ENCODE measurements at places on chromosomes 2 and 18.
A peak's percentile ranks its signal among the peaks of the same experiment; 100 is the strongest.

- DNase-seq: peak; percentile 31
These were observed 9.7 kb upstream of the OTOS start for GRCh38 chr2:240149943-240150784.

- DNase-seq: no peak
These were observed 170.6 kb downstream of the FIGN start for GRCh38 chr2:163565192-163565591.

DNA sequence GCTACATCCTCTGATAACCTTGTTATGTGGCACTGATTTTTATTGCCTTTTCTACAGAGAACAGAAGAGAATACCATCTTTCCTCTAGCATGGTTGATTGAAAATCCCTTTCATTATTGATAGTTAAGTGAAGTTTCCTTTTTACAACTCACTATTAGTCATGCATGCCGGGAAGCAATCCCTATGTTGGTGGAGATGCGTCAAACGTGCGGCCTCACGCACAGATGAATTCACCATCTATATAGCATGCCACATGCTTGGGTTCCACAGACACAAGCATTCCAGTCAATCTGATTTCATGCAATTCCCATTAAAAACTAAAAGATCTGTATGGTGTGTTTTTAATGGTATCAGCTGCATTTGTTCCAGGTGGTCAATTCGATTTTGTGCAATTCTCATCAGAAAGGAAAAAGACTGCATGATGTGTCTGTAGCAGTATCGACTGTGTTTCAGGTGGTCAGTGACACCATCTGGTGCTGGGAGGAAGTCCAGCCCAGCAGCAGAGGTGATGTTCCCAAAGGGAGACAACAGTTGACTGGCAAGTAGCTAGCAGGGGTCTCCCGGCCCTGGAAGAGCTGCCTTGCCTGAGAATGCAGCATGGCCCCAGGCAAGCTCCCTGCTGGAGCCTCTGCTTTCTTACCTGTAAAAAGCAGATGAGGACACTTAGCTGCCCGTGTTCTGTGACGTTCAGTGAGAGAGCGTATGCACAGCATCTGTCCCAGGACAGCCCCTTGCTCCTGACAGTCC, 151.3 kb upstream of the NCK2 start:
- DNase-seq: no peak

DNA sequence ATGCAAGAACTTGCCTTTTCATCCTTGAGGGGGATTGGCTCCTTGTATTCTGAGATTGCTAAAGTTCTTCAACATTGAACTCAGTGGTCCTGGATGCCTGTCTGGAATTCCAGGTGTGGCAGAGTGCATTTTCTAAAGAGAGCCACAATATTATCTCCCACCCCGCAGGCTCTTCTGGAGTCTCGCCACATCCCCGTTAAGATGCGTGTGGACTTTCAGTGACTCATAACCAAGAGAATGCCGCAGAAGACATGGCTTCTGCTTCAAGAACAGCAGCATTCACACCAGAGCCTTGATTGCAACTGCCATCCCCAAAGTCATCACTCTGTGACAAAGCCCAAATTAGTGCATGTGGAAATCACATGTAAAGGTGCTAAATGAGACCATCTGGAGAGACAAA, 142.7 kb downstream of the CDH20 start:
- DNase-seq: no peak

- no peak for DNase-seq
These were observed 17.6 kb downstream of the SOWAHC start for GRCh38 chr2:109631741-109632140.

GRCh38 chr2:132915812-132916549, 246.0 kb upstream of the LYPD1 start:
- DNase-seq: no peak

GRCh38 chr18:45666520-45666919, 51.2 kb downstream of the SLC14A2 start:
- DNase-seq: peak; percentile 81

GRCh38 chr18:74390900-74391299, 66.2 kb downstream of the DIPK1C start:
- no peak for DNase-seq

- DNase-seq: no peak
These were observed 428.0 kb downstream of the FBXO15 start for GRCh38 chr18:73719611-73720010.

GRCh38 chr2:85802354-85803103, 48.7 kb downstream of the ATOH8 start:
- no peak for DNase-seq

- no peak for DNase-seq
These were observed 36.0 kb downstream of the MRPL33 start for GRCh38 chr2:27807476-27807875.

- no peak for DNase-seq
These were observed 78.2 kb downstream of the SH3RF3 start for GRCh38 chr2:109207176-109207575.

DNA sequence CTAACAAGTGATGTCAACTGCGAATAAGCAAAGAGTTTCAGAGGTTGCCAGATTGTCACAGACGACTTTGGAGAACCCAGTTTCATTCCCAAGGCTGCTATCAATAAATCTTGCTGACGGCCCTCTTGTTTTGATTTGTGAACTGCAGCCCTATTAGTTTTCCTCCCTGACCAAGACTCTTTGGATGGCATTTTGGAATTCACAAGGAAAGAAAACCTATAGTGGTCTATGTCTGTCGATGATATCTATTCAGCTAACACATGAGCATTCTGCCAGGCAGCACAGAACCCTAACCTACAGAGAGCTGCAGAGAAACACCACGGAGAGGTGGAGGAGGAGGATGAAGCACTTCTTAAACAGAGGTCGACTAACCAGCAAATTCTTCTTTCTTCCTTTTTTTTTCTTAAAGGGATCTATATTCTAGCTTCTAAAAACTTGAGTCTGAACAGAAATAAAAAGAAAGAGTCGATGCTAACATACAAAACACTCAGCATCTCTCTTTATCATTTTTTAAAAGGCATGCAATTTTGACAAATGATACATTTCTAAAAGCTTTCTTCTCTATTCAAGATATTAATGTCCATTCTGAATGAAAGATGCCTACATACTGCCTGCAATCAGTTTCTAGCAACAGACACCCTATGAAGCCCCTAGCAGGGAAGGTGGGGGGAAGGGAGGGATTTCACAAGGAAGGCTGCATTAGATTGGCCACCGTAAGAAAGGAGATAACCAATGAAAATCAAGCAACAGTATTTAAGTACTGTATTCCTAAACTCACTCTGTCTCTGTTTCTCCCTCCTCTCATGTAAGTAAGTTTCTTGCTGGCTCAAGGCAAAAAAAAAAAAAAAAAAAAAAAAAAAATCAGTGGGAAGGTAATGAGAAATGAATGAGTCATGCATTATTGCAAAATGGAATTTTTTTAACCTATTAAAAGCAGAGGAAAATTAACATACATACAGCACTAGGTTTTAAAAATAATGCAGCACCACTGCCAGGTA, 83.0 kb upstream of the CHRNA1 start:
- no peak for DNase-seq

DNA sequence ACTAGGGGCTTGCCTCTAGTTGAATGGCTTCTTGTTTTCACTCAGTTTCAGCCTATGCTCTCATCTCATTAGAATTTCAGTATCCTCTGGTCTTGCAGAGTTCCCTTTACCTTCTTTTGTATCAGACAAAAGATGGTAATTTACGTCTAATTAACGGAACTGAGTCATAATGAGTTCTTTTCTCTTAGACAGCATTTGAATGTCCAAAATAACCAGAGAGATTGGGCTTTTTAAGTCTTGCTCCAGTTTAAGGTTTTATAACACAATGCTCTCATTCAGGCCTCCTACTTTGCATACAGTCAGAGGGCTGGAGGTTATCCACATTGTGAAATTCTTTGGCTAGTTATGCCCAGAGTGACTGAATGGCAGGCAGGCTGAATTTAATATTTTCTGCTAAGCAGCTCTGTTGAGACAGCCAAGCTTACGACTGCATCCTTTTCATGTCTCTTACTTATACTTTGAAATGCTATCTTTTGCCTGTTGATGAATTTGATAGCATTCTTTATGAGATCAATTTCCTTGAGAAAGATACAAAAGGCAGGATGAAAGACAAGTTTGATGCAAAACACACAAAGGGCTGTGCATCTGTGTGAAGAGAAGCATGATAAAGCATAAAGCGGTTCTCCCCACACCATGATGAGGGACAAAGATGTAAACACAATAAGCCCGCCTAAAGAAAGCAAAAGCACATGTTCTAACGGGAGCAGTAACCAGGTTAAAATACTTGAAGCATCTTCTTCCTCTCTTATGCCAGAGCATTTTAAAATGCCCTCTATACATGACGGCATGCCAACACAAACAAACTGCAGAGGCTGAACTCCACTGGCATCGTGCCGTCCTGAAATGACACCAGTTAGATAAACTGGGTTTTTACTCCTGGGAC, 90.0 kb downstream of the CDH2 start:
- no peak for DNase-seq

Data from erythroblast (primary cell).